Putamen (tissue), 1 donor: ENCODE measurements at places on chromosomes 12 and 14.
A peak's percentile ranks its signal among the peaks of the same experiment; 100 is the strongest.

DNA sequence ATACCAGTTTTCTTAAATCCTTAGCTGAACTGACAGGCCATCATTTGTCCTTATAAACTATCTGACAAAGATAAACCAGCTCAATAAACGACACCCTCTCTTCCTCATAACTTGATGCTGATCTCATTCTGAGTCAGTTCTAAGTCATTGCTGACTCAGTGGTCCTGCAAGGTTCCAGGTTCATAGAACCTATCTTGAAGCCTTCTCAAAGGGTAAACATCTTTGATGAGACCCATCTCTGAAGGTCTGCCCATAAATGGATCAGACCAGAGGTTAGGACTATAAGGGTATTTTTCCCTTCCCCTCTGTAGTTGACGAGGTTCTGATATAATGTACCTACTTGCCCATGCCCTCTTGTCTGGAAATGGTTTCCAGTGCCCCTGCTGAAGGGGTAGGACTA lies 11.9 kb downstream of the NAA25 start:
- no peak for DNase-seq

GRCh38 chr12:110912263-110912662 lies 8.1 kb downstream of the MYL2 start:
- DNase-seq, result no peak

GRCh38 chr12:8033153-8034044 lies 883 bp downstream of the FOXJ2 start:
- peak; percentile 66 for DNase-seq

DNA sequence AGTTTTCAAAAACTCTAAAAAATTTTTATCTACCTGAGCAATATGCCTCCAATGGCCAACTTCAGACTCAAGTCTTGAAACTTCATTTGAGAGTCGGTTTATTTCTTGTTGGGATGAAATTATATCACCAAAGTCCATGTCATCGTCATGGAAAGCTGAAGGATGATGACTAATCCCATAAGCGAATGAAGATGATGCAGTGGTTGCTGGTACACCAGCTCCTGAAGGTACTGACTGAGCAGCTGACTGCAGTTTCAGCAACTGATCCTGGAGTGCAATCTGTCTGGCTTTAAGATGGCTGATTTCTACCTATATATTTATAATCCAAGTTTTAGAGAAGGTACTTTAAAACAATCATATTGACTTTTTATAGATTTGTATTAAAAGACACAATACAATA lies 18.3 kb downstream of the TRIP11 start:
- DNase-seq, result no peak

DNA sequence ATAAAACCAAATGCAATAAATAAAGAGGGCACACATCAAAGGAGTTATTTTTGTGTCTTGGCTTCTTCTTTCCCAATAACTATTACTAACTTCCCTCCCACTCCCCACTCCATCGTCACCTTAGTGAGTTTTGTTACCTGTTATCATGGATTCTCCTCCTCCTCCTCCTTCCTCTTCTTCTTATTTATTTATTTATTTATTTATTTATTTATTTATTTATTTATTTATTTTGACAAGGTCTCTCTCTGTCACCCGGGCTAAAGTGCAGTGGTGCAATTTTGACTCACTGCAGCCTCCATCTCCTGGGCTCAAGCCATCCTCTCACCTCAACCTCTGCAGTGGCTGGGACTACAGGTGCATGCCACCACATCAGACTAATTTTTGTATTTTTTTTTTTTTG lies 26.4 kb downstream of the WIF1 start:
- DNase-seq, result no peak

DNA sequence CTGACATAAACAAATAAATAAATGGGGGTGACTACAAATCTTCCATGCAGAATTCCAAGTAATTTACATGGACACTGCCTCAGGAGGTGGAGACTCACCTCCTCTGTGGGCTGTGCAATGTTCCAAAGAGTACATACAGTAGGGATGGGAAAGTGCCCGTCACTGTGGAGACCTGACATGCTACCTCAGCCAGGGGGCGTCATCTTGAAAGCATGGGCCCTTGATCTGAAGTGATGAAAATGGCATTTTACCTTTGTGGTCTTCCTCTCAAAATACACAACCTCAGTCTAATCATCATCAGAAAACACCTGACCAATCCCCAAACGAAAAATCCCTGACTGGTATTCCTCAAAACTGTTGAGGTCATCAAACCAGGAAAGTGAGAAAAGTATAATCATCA lies 48.4 kb downstream of the ANAPC7 start:
- no peak for DNase-seq

DNA sequence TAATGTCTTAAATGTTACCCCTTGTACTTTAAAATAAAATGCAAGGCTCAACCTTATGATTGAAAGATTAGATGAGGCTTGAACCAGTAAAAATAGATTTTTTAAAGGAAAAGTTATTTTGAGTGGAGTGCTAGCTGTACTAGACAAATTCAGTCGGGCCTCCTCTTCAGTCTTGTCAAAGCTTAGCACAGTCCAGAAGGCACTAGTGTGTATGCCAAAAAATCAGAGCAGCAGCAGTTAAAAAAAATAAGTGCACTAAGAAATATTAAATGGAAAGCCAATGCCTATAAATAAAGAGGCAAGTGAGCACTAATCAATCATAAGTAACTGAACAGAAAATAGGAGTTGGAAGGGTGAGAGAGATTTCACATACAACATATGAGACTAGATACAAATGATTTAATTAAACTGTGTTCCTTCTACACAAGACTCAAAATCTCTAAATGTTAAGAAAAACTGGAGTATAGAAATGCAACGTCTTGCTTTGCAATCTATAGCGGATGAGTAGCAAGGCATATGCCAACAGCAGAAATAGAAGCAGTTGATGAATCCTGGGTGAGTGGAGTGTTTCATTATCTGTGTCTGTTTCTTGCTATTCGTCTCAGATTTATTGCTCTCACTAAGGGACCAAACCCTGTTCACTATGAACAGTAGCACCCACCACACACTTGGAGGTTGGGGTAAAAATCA lies 172.1 kb downstream of the ETNK1 start:
- DNase-seq, result no peak

DNA sequence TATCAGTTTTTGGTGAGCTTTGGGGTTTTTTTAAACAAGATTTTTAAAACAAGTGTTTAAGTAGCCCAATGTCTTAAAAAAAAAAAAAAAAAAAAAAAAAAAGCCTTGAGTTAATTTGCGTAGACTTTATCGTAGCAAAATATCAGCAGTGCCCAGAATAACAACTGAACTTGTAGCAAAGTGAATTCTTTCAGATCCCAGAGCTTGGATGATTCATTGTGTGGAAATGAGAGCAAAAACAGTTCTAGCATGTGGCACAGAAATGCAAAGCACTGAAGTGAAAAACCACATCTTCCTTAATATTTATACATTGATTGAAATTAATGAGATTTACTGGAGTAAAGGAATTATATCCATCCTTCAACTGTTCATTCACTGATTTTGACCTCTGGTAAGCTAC lies 258.1 kb downstream of the EGLN3 start:
- no peak for DNase-seq

GRCh38 chr12:4807813-4808212 lies 87.6 kb downstream of the GALNT8 start:
- DNase-seq, result no peak

- DNase-seq, result no peak
Observed at GRCh38 chr12:20629414-20630156, 65.5 kb upstream of the SLCO1C1 start.

- no peak for DNase-seq
Observed at GRCh38 chr14:52315355-52315718, 1.2 kb downstream of the PTGER2 start.

DNA sequence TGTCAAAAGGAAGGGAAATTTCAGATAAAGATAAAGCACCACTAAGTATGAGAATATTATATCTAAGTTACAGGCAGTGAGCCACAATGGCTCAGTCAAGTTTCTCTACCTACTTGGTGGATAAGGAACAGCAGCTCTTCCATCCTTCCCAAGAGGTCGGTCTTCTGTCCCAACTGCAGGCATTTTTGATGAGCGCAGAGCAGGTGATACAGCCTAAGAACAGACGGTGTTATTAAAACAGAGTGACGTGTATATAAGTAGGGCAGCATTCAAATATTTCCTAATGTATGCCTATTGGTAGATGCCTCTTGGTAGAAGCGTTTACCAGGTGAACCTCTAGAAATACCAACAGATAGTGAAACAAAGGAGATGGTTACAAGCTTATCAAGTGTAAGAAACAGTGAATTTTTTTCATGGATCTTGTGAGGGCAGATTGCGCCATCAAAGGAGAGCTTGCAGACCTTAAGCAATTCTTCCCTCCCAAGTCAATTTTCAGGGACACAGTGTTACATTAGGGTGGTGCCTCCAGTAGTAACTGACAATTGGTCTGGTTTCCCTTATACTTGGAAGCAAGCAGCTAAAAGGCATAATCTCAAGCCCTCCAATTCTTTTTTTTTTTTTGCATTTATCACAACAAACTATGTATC lies 274.5 kb downstream of the MED13L start:
- no peak for DNase-seq

- DNase-seq, result no peak
Observed at GRCh38 chr12:16300736-16301135, 23.3 kb upstream of the SLC15A5 start.

- peak; percentile 4 for DNase-seq
Observed at GRCh38 chr14:80850197-80850814, 91.2 kb downstream of the CEP128 start.

GRCh38 chr14:100386121-100386520 lies 63.0 kb downstream of the SLC25A47 start:
- no peak for DNase-seq

DNA sequence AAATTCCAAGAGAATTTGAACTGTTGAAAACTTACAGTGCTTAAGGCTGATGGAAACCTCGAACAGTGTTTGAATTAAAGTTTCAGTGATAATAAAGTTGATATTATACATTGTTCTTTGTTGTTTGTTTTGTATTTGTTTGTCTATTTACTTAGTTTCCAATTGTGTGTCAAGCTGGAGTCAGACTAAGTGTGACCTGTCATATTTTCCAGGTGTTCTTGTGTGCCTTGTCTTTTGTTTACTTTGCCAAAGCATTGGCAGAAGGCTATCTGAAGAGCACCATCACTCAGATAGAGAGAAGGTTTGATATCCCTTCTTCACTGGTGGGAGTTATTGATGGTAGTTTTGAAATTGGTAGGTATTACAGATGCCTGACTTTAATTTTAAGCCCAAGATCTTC lies 6.0 kb downstream of the SLCO1C1 start:
- DNase-seq, result no peak

DNA sequence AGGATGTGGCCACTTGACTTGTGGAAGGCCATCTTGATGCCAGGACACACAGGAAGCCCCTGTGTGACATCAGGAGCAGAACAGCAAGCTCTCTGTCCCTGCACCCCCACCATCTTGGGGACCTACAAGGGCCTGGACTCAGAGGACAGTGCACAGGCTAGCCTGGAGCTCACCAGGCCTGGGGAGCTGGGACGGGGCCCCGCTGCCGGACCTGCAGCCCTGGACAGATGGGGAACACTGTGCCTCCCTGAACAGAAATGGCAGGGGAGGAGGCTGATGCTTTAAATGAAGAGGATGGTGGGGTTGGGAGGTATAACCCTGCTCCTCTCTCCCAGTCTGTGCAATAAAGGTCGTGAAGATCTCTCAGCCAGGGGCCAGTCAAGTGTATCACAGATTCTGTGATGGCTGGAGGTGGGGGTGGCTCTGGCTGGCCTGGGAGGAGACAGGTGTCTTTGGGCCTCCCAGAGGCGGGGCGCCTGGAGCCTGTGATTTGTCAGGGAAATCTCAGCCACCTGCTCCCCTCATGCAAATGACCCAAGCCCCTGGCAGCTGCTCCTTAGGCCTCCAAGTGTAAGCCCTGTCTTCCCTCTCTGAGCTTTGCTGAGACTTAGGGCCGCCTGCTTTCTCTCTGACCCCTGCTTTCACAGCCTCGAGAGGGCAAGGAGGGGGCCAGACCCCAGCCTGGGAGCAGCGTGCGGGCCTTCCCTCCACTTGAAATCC lies 1.1 kb upstream of the GNB3 start:
- DNase-seq, result no peak

DNA sequence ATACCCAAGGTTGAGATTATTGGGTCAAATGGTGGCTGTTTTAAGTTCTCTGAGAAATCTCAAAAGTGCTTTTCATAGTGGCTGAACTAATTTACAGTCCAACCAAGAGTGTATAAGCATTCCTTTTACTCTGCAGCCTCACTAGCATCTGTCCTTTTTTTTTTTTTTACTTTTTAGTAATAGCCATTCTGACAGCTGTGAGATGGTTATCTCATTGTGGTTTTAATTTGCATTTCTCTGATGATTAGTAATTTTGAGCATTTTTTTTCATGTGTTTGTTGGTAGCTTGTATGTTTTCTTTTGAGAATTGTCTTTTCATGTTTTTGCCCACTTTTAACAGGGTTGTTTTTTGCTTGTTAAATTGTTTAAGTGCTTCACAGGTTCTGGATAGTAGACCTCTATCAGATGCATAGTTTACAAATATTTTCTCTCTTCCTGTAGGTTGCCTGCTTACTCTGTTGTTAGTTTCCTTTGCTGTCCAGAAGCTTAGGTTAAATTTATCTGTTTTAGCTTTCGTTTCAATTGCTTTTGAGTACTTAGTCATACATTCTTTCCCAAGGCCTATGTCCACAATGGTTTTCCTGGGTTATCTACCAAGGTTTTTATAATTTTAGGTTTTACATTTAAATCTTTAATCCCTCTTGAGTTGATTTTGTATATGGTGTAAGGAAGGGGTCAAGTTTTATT lies 881.3 kb upstream of the SEL1L start:
- no peak for DNase-seq

GRCh38 chr12:115204957-115205754 lies 521.2 kb upstream of the TBX3 start:
- no peak for DNase-seq

- DNase-seq, result no peak
Observed at GRCh38 chr12:94557746-94558295, 92.5 kb downstream of the TMCC3 start.

DNA sequence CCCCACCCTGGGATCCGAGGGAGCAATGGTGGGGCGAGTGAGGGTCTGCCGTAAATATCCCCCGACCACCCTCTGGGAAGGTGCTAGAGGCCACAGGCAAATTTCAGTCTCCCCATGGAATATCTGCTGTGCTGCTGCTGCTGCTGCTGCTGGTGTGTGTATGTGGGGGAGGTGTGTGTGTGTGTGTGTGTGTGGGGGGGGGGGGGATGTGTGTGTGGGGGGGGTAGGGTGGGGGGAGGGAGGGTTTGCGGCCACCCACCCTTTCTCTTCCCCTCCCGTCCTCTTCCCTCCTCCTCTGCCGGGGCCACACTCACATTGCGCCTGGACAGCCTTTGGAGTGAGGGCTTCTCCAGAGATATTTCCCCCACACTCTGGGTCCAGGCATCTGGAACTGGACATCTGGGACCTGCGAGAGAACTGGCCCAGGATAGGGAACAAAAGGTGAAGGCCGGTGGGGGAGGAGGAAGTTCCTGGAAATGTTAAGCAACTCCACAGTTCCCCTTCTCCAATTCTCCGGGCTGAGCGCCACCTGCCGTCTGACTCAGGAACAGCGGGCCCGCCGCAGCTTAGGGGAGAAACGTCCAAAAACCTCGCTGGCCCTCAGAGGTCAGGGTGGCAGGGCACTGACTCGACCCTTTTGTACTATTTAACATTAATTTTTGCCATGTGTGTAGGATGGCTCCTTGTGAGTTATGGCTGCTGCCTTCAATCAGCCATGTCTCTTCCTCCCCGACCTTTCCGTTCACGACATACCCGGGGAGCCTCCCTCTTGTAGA lies at the start of gene C1RL:
C1RL (minus strand) TSS at position 419 of the 776 bp plus-strand sequence; CDS start at position 385, 34 bp downstream.
- peak; percentile 62 for DNase-seq

GRCh38 chr14:68248481-68249255 lies 429.1 kb downstream of the RAD51B start:
- peak; percentile 43 for DNase-seq

- DNase-seq, result no peak
Observed at GRCh38 chr14:76456200-76456599, 80.3 kb downstream of the ESRRB start.

GRCh38 chr12:111063295-111064026 lies 143.1 kb upstream of the MYL2 start:
- DNase-seq, result no peak
